ENCODE measurements at places on chromosomes 4 and X.
A peak's percentile ranks its signal among the peaks of the same experiment; 100 is the strongest.

DNA sequence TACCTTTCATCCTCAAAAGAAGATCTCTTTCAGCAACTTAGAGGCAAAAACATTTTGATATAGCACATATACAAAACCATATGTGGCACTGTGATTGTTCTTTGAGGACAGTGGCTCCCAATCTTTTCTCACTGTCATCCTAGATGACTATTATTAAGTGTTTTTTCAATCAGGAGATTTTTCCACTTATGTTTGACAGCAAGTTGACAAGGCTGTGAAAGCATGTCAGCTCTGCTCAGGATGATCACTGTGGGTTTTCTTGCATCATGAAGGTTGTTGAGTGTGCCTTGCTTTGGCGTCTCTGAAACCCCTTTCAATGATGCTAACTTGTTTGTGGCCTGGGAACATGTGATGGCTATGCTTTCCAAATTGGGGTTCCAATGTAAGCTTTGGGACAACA, 20.2 kb upstream of the NSUN7 start:
- DNase-seq: no peak

GRCh38 chr4:7944599-7945220, 5.0 kb upstream of the AFAP1 start:
- DNase-seq: no peak

DNA sequence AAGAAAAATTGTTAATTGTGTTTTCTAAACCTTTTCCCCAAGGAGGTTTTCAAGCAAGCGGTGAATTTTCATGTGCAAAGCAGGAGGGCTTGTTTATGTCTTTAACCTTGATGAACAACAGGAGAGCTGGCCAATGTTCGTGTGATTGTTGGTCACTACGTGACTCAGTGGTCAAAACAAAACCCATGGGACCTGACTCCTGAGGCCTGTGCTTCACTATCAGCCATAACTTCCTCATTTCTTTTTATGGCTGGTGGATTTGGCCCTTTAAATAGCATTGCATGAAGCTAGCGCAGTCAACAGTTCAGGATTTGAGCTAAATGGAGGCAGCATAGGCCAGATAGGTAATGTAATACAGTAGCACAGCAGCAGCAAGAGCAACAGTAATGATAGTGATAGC, 80.5 kb downstream of the MID1IP1 start:
- DNase-seq: no peak

DNA sequence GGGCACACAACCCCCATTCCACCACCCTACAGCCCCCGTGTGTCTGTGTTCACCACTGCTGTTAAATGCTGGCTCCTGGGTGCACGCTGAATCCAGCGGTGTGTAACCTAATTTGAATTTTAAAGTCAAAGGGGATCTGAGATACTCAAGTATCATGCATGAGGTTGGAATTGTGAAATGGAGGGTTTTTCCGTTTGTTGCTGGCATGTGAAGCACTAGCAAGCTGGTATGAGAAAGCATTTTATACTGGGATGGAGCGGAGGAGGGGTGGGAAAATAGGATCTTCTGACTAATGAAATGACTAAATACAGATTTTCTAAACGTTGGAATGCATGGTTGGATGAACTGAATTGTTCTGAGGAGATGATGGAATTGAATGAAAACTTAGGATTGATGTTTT, 36.9 kb upstream of the FAT1 start:
- DNase-seq: no peak

- no peak for DNase-seq
Observed at GRCh38 chr4:152455311-152455710, 80.6 kb downstream of the FBXW7 start.

DNA sequence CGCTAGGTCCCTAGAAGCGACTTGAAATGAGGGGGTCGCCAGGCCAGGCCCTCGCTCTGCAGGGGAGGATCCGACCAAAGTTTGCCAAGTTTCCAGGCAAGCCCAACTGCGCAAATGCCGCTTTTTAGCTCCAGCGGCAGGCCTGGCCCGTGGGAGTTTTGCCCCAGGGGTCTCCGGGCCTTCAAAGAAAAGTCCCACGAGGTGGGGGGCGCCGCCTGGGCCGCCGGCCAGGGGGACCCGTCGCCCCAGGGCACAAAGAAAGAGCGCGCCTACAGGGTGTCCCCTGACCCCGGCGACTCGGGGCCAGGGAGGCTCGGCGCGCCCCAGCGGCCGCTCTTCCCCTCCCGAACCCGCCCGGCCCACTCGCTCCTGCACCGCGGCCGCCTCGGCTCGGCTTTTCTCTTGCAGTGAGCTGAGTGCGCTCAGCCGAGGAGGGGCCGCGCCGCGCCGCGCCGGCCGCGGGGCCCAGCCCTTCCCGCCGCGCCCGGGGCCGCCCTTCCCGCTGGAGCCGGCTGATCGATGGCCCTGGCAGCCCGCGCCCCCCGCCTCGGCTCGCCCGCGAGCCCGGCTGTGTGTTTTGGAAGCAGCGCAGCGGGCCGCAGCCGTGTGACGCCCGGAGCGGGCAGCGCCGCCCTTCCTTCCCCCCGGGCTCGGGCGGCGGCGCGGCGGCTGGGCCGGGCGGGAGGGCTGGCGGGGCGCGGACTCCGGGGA, 754 bp upstream of the KLF3 start:
- DNase-seq: peak; percentile 86

DNA sequence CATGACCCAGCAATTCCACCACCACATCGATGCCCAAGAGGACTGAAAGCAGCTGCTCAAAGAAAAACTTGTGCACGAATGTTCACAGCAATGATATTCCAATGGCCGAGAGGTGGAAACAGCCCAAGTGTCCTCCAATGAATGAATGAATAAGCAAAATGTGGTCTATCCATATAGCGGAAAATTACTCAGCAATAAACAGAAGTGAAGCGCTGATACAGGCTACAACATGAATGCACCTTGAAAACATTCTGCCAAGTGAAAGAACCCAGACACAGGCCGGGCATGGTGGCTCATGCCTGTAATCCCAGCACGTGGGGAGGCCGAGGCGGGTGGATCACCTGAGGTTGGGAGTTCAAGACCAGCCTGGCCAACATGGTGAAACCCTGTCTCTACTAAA, 5.2 kb upstream of the SLC2A9 start:
- DNase-seq: no peak

GRCh38 chr4:181289198-181289597, 954.0 kb upstream of the TENM3 start:
- DNase-seq: no peak

- DNase-seq: no peak
Observed at GRCh38 chr4:158630893-158631292, 40.8 kb downstream of the C4orf46 start.

- DNase-seq: no peak
Observed at GRCh38 chr4:187444061-187444460, 551.5 kb upstream of the ZFP42 start.

GRCh38 chr4:138972956-138973801, 42.4 kb upstream of the NOCT start:
- DNase-seq: no peak

GRCh38 chrX:24150898-24151297, 1.4 kb downstream of the ZFX start:
- DNase-seq: no peak

GRCh38 chr4:17063888-17064287, 165.4 kb upstream of the LDB2 start:
- DNase-seq: no peak

- DNase-seq: no peak
Observed at GRCh38 chr4:16416601-16417000, 190.3 kb upstream of the TAPT1 start.

GRCh38 chr4:15162465-15163283, 160.4 kb downstream of the CPEB2 start:
- no peak for DNase-seq

GRCh38 chr4:57148831-57149505, 38.8 kb upstream of the IGFBP7 start:
- no peak for DNase-seq

DNA sequence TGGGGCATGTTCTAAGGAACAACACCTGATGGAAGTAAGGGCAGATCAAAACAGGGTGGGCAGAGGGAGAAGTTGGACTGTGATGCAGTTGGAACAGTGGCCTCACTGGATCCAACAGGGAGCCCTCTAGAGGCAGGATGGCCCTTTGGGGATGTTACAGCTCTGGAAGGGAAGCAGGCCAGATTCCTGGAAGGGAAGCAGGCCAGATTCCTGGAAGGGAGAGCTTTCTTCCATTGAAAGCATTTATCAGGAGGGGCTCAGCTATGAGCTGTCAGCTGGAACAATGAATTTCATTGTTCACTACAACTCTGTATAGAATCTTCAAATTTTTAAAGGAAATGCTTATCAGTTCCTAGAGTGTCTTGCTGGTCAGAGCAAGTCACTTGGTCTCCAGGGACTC, 17.7 kb downstream of the IL15 start:
- no peak for DNase-seq

- peak; percentile 71 for DNase-seq
Observed at GRCh38 chrX:109485470-109486340, 3.8 kb upstream of the GUCY2F start.

DNA sequence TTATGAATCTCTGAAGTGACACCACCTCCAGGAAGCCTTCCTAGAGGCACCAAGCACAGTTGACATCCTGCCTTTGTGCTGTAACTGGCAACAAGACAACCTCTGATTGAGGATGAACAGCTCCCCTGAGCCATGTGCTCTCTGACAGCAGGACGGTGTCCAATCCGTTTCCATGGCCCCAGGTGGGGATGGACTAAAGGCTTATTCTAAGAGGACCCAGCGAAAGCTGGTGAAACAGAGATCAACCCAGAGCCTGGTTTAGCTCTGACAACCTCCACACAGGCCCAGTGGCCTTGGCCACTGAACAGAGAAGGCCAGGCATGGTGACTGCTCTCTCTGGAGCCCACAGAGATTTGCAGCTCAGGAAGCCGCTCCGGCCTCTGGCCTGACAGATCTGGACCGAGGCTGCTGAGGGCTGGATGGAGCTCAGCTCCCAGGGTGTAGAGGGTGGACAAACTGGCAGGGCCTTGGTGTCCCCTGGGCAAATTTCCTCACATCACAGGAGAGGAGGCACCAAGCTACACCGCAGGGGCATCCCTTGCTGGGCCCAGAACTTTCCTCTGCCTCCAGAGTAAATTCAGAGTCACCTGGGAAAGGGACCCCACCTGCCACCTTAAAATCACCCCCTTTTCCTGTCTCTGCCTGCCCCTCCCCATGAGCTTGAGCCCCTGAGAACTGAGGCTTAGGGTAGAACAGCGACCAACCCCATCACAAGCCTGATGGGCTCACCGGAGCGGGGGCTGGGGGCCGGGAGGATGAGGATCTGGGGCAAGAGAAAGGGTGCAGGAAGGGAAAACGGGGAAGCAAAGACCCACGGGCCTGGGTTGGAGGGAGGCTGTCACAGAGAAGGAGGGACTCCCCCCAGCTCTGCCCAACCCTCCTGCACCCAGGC, 40.2 kb downstream of the HMX1 start:
- DNase-seq: peak; percentile 70

DNA sequence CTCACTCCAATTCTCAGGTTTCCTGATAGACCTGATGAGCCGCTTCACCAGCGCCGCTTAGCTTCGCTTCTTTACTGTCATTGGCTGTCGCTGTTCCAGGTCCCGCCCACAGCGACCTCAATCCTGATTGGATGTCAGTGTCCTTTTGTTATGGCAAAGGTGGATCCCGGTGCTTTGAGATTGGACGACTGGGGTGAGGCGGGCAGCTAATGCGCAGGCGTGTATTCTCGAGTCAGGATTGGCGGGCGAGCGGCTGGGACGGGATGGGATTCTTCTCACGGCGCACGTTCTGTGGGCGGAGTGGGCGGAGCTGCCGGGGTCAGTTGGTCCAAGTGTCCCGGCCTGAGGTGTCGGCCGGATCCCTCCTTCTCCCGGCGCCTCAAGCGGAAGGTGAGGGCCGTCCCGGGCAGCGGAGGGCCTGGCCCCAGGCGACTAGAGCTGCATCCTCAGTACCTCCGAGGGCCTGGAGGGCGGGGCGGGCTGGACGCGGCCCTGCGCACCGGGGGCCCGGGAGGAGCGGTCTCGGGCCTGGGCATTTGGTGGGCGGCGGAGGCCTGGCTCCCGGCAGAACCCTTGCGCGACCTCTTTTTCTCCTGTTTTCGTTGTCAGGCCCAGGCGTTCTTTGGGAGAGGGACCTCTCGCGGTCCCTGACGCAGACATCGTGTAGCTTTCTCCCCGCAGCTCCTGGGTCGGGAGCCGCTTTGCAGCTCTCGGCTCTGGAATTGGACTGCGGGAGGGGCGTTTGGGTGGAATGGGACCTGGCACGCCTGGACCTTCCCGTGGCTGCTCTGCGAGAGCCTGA, at the start of gene SCOC:
Gene SCOC, plus strand, starts transcription at position 319 of the 802 bp plus-strand sequence. CDS start 5,525 bp downstream, outside the sequence.
- peak; percentile 100 for DNase-seq

- no peak for DNase-seq
Observed at GRCh38 chr4:22676063-22676462, 16.7 kb upstream of the GBA3 start.

DNA sequence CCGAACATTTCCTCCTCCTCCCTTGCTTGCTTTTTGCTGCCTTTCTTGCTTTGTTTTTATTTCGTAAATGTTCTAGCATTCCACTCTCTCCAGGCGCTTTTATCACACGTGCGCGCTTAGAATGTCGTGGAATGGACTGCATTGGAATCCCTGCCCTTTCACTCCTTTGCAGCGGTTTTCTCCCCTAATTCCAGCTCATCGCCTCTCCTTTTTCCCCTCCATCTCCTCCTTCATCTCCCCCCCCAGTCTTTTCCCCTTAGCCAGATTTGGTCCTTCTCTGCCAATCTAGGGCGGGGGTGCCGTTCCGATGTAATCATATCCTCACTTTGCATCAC, 579 bp downstream of the OGT start:
- DNase-seq: no peak

- no peak for DNase-seq
Observed at GRCh38 chr4:86976801-86977485, 42.1 kb downstream of the AFF1 start.

DNA sequence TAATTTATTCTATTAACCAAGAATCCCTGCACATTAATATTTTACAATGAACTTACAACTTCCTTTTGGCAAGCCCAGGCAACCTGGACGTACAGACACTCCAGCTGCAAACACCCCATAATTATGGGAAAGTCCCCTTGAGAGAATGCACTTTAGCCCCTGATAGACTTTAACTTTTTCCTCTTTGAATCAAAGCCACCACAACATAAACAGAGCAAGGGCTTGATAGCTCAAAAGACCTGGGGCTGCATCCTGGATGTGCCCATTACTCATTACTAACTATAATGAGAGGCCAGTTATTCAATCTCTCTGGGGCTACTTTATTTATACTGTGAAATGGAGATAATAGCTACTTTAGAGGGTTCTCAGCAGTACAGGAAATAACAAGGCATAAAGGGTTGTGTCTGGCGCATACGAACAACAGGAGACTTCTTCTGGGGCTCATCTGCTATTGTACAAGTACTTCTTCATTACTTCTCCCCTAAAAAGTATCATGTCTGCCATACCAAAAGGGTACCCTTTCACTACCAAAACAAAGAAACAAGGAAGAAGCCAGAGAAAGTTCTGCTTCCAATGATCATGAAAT, 54.9 kb downstream of the CASK start:
- no peak for DNase-seq
